ENCODE measurements at places on chromosomes 4 and X.

GRCh38 chr4:6252051-6252450, 17.6 kb upstream of the WFS1 start:
- no peak for DNase-seq

DNA sequence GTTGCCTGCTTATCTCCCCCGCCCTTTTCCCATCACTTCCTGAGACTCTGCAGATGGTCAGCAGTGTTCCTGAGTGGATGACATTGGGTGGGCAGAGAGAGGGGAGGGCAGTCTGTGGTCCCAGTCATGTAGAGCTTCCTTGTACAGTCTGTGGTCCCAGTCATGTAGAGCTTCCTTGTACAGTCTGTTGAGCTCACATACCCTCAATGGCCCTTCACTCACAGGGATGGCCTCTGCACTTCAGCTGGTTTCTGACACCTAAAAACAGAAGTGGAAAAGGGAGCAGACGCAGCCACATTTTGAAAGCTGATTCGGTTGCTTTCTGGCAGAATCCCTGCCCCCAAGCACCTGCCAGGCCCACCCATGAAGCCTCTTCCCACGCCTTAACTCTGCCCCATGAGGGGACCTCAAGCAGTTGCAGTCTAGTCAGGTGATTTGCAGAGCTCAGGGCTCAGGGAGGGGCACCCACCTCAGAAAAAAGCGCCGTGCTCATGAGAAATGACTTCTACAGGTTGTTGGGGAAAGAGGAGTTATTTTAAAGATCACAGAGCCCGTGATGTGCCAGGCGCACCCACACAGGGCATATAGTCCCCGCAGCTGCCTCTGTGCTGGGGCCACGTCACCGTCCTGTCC, 3.6 kb upstream of the TMEM271 start:
- no peak for DNase-seq

GRCh38 chrX:39149761-39150160, 348.5 kb downstream of the MID1IP1 start:
- DNase-seq, result peak; percentile 44

GRCh38 chr4:127505203-127505602, 127.6 kb upstream of the INTU start:
- DNase-seq, result no peak

GRCh38 chr4:51825341-51825740, 17.6 kb upstream of the DCUN1D4 start:
- DNase-seq, result no peak

- no peak for DNase-seq
Measured at GRCh38 chr4:173169178-173169427, 492 bp downstream of the GALNT7 start.

GRCh38 chr4:84493092-84493850, 5.8 kb downstream of the NKX6-1 start:
- no peak for DNase-seq

GRCh38 chr4:80538276-80538926, 202.9 kb downstream of the CFAP299 start:
- DNase-seq, result no peak

- DNase-seq, result peak; percentile 73
Measured at GRCh38 chrX:9995855-9996339, 28.7 kb downstream of the CLDN34 start.
